ENCODE measurements at places on chromosomes 16 and 17.
A peak's percentile ranks its signal among the peaks of the same experiment; 100 is the strongest.

DNA sequence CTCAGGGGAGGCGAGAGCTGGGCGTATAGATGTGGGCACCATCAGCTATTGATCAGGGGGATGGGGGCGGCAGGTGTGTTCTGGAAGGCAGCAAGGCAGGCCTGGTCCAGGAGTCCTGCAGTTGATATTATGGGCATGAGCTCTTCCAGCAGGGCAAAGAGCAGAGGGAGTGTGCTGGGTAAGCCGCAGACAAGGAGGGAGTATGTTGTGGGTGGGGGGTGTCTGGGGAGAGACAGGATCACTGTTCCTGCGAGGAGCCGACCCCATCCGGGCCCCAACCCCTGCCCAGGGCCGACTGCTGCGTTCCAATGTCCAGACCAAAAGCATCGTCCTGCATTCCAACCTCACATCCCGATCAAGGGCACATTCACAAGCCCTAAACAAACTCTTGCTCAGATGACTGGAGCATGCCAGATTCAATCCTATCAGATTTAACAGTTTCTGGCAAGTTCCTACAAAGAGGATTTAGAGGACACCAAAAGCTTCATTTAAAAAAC lies 9.2 kb downstream of the MXRA7 start:
- H3K4me1 ChIP-seq, result peaks cover 46% of the 10 kb centered on the region
- peak overlapping the region; percentile 87 for H3K27ac ChIP-seq
- H3K4me3 ChIP-seq, result no peak overlapping the region
- no peaks in the 10 kb centered on the region for H3K36me3 ChIP-seq

- H3K4me1 ChIP-seq, result no peaks in the 10 kb centered on the region
- DNase-seq, result no peak
- peaks cover 18% of the 10 kb centered on the region for H3K36me3 ChIP-seq
- no peak overlapping the region for H3K27ac ChIP-seq
- H3K4me3 ChIP-seq, result no peak overlapping the region
- peaks cover 12% of the 10 kb centered on the region for H3K27me3 ChIP-seq
Measured at GRCh38 chr16:55901566-55902217, 26.5 kb upstream of the CES5A start.

DNA sequence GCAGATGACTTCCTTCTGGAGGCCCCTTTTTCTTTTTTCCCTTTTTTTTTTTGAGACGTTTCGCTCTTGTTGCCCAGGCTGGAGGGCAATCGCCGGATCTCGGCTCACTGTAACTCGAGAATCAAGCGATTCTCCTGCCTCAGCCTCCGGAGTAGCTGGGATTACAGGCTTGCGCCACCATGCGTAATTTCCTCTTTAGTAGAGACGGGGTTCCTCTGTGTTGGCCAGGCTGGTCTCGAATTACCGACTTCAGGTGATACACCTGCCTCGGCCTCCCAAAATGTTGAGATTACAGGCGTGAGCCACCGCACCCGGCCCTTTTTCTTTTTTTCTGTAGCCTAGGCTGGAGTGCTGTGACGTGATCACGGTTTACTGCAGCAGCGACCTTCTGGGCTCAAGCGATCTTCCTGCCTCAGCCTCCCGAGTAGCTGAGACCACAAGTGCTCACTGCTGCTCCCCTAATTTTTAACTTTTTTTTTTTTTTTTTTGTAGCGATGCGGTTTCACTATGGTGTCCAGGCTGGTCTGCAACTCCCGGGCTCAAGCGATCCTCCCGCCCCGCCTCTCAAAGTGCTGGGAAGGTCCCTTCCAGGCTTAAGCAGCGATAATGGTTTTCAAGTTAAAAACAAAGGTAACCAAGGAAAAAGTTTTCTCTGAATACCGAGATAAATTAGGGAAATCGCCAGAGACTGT lies 956 bp upstream of the IST1 start:
- peaks cover 22% of the 10 kb centered on the region for H3K4me1 ChIP-seq
- H3K27ac ChIP-seq, result peak overlapping the region; percentile 97
- DNase-seq, result peak; percentile 64
- peak overlapping the region; percentile 98 for H3K4me3 ChIP-seq
- H3K27me3 ChIP-seq, result no peaks in the 10 kb centered on the region

DNA sequence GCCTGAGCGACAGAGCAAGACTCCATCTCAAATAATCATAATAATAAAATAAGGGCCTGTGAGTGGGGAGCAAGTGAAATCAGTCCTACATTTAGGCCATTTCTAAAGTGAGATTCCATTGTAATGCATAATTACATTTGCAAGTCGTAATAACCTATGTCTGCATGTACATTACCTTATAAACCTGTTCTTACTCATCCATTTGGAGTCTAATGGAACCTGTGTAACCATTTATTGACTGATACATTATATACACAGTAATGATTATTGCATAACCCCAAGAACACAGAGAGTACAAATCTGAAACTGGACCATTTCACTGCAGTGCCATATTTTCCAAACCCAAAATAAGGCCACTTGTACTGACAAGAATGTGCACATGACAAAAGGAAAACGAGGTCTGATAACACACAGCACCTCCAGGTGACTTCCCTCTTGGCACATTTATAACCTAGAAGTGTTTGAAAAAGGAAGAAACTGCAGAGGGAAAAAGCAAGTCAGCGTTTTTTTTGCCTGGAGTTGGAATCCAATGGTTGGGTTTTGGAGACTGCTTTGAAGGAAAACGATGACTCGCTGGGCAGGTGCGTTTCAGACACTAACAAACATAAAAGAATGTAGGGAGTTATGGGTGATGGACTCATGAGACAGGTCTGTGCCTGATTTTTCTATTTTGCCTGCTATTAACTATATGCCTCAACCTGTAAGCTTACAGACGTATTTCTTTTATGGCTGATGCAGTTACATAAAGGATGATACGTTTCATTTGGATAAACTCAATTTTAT lies 63.6 kb upstream of the KIFC3 start:
- H3K4me1 ChIP-seq, result peaks cover 35% of the 10 kb centered on the region
- DNase-seq, result no peak
- no peak overlapping the region for H3K4me3 ChIP-seq
- H3K36me3 ChIP-seq, result no peaks in the 10 kb centered on the region
- H3K27ac ChIP-seq, result 0 out of 2 replicates have a peak overlapping the region, but pooled peaks have one; percentile 19
- no peaks in the 10 kb centered on the region for H3K27me3 ChIP-seq

DNA sequence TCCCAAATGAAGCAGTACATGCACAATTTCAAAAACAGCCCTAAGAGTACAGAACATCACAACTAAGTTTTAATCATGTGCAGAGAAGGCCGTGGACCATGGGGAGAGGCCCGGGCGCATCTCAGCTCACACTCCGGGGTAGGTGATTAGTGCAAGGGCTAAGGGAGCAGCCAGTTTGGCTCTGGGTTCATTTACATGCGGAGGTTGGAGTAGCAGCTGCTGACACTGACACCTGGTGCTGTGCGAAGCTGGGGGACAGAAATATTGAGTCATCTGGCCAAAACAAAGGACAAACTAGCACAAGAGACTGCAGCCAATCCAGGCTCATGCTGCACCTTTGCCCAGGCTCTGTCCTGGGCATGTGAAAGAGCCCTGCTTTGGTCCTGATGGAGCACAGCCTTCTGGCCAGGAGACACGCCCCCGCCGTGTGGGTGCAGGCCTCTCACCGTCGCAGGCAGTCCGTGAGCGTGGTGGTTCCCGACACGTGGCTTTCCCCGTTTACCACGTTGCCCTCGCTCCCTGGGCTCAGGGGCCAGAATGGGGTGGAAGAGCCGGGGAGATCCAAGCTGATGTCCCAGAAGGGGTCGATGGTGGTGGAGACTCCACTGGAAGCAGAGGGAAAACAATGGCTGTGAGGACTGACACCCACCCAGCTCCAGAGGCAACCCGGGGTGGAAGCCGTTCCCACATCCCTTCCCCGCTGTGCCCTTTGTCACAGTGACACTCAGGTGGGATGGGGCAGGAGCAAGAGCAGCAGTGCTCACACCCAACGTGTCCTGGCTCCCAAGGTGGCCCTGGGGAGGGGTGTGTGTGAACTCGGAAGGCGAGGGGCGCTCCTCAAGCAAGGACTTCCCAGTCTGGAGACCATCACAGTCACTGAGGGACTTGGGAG lies 31.9 kb downstream of the USP22 start:
- no peaks in the 10 kb centered on the region for H3K4me1 ChIP-seq
- H3K27me3 ChIP-seq, result no peaks in the 10 kb centered on the region
- H3K36me3 ChIP-seq, result peaks cover 97% of the 10 kb centered on the region
- no peak overlapping the region for H3K4me3 ChIP-seq
- peak overlapping the region; percentile 36 for H3K27ac ChIP-seq

GRCh38 chr16:35525979-35526590 lies 2066.7 kb downstream of the TP53TG3F start:
- H3K36me3 ChIP-seq, result peaks cover 66% of the 10 kb centered on the region
- H3K4me1 ChIP-seq, result no peaks in the 10 kb centered on the region
- no peak overlapping the region for H3K4me3 ChIP-seq

DNA sequence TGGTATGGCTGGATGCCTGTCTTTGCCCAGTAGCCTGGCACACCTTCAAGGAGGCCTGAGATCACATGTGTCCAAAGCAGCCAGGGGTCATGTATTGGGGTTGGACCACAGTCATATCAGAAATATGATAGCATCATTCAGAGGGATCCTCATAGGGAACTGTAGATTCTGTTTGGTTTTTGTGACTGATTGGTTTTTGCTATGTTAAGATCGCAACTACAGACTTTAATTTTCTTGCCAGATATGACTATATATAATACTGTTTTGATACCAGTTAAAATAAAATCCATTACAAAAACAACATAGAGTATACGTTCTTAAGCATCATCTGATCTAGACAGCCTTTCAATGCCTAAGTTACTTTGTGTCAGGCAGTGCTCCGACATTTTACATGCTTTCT lies 11.8 kb upstream of the SMPD3 start:
- H3K36me3 ChIP-seq, result no peaks in the 10 kb centered on the region
- no peak for DNase-seq

DNA sequence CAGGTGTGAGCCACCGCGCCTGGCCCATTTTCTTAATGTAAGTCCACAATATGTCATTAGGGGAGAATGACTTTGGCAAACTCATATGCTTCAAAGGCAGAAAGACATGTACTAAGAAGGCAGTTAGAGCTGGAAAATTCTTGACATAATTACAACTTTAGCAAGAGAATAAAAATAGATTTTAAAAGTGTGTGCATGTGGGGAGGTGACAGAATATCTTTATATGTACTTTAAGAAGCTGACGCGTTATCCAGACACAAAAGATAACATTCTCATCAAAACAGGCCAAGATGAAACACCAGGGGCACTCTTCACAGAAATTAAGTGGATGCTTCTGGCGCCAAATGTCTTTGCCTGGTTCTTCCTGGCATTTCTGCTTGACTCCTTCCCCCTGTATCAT lies 28.2 kb downstream of the GJC1 start:
- H3K4me1 ChIP-seq, result no peaks in the 10 kb centered on the region
- H3K27ac ChIP-seq, result no peak overlapping the region
- no peaks in the 10 kb centered on the region for H3K27me3 ChIP-seq
- no peak for DNase-seq
- H3K4me3 ChIP-seq, result no peak overlapping the region
- H3K36me3 ChIP-seq, result peaks cover 57% of the 10 kb centered on the region

DNA sequence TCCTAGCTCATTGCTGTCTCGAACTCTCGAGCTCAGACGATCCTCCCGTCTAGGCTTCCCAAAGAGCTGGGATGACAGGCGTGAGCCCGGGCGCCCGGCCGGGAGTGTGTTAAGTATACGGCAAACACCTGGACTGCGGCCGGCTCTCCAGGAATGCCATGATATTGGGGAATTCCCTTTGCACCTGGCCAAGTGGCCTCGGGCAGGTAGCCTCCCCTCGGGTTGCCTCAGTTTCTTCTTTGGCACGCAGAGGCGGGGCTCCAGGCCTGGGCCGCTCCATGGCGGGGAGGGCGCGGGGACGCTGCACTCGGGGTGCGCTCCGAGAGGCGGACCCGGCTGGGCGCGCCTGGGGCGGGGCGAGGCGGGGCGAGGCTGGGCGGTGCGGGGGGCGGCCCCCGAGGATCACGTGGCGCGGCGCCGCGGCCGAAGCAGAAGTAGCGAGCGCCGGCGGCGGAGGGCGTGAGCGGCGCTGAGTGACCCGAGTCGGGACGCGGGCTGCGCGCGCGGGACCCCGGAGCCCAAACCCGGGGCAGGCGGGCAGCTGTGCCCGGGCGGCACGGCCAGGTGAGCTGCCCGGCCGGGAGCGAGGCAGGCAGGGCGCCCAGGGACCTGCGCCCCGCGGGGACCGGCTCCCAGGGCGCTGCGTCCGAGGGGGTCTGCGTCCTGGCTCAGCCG lies at the start of gene PLCG2:
Gene PLCG2, plus strand, starts transcription at position 431 of the 675 bp plus-strand sequence. CDS start 6,699 bp downstream, outside the sequence.
- no peaks in the 10 kb centered on the region for H3K36me3 ChIP-seq
- H3K4me3 ChIP-seq, result peak within 1 kb of the TSS; percentile 84
- H3K4me1 ChIP-seq, result peaks cover 17% of the 10 kb centered on the region
- H3K27me3 ChIP-seq, result peaks cover 75% of the 10 kb centered on the region
- peak; percentile 78 for DNase-seq
- no peak within 1 kb of the TSS for H3K27ac ChIP-seq

GRCh38 chr16:49649013-49649765 lies 206.7 kb downstream of the ZNF423 start:
- DNase-seq, result no peak
- H3K4me1 ChIP-seq, result peaks cover 13% of the 10 kb centered on the region
- peaks cover 2% of the 10 kb centered on the region for H3K27me3 ChIP-seq

- peak overlapping the region; percentile 98 for H3K27ac ChIP-seq
- peak; percentile 70 for DNase-seq
- peaks cover 48% of the 10 kb centered on the region for H3K36me3 ChIP-seq
- H3K4me1 ChIP-seq, result peaks cover 42% of the 10 kb centered on the region
- H3K4me3 ChIP-seq, result peak overlapping the region; percentile 99
Measured at GRCh38 chr17:76736349-76737081, 616 bp downstream of the SRSF2 start.

DNA sequence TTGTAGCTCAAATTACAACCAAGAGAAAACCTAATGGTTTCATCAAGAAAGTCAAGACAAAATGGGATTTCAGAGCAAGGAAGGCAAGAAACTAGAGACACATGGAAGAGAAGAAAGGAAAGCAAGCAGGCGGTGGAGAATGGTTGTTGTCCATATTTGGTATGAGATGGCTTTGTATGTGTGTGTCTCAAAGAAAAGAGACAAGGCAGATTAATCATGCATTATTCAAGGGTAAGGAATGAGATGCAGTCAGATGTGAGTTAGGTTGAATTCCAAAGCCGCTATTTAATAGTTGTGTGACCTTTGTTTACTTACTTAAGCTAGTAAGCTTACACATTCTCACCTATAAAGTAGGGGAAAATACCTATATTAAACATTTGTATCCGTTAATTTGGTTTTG lies 1029.6 kb downstream of the CDH11 start:
- no peaks in the 10 kb centered on the region for H3K36me3 ChIP-seq
- no peak overlapping the region for H3K27ac ChIP-seq
- H3K4me3 ChIP-seq, result no peak overlapping the region
- no peaks in the 10 kb centered on the region for H3K27me3 ChIP-seq
- DNase-seq, result no peak
- H3K4me1 ChIP-seq, result peaks cover 6% of the 10 kb centered on the region

GRCh38 chr17:206941-207560 lies 25.6 kb upstream of the DOC2B start:
- H3K27me3 ChIP-seq, result peaks cover 11% of the 10 kb centered on the region
- H3K4me1 ChIP-seq, result no peaks in the 10 kb centered on the region
- no peak overlapping the region for H3K27ac ChIP-seq

GRCh38 chr17:8359769-8360168 lies 16.7 kb downstream of the KRABD2 start:
- no peak for DNase-seq
- 0 out of 2 replicates have a peak, but pooled peaks cover 2% of the 10 kb centered on the region for H3K27me3 ChIP-seq
- peak overlapping the region; percentile 94 for H3K27ac ChIP-seq
- H3K4me3 ChIP-seq, result peak overlapping the region; percentile 16
- H3K36me3 ChIP-seq, result no peaks in the 10 kb centered on the region

GRCh38 chr16:53848277-53848942 lies 144.5 kb downstream of the FTO start:
- no peak for DNase-seq
- no peaks in the 10 kb centered on the region for H3K27me3 ChIP-seq
- H3K36me3 ChIP-seq, result 0 out of 2 replicates have a peak, but pooled peaks cover 2% of the 10 kb centered on the region
- H3K4me1 ChIP-seq, result peaks cover 16% of the 10 kb centered on the region
- H3K27ac ChIP-seq, result peak overlapping the region; percentile 59

GRCh38 chr17:29732613-29733012 lies 109.9 kb upstream of the CORO6 start:
- H3K4me3 ChIP-seq, result no peak overlapping the region
- H3K36me3 ChIP-seq, result peaks cover under 1% of the 10 kb centered on the region
- peak overlapping the region; percentile 2 for H3K27ac ChIP-seq
